Activated CD8-positive, alpha-beta T cell treated with anti-CD3 and anti-CD28 coated beads, Interleukin-2, amount 10 ng/mL, durations not matched to agents 7 days and 5 days (primary cell): ENCODE measurements at places on chromosomes 16 and 17.

DNA sequence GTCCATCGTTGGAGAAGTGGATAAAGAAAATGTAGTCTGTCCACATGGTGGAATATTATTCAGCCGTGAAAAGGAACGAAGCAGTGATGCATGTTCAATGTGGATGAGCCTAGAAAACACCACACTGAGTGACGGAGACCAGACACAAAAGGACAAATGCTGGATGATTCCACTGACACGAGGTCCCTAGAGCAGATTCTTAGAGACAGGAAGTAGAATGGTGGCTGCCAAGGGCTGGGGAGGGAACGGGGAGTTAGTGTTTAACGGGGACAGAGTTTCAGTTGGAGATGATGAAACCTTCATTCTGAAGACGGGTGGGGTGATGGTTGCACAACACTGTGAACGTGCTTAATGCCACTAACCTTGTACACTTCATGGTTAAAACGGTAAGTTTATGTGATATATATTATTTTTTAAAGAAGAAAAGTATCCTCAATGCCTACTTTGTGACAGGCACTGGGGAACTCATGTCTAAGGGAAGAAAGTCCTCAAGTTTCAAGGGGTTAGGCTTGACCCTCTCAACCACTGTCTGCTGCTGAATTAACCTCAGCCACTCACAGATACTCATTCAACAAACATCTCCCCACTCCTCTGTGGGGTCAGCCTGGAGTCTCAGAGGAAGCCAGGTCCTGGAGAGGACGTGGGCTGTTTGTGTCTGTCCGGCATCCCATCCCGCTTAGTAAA is 17.6 kb downstream of the C16orf74 start:
- H3K4me1 ChIP-seq, result peaks cover 25% of the 10 kb centered on the region
- H3K36me3 ChIP-seq, result no peaks in the 10 kb centered on the region
- no peak overlapping the region for H3K4me3 ChIP-seq
- no peak for DNase-seq
- peaks cover 2% of the 10 kb centered on the region for H3K27me3 ChIP-seq

DNA sequence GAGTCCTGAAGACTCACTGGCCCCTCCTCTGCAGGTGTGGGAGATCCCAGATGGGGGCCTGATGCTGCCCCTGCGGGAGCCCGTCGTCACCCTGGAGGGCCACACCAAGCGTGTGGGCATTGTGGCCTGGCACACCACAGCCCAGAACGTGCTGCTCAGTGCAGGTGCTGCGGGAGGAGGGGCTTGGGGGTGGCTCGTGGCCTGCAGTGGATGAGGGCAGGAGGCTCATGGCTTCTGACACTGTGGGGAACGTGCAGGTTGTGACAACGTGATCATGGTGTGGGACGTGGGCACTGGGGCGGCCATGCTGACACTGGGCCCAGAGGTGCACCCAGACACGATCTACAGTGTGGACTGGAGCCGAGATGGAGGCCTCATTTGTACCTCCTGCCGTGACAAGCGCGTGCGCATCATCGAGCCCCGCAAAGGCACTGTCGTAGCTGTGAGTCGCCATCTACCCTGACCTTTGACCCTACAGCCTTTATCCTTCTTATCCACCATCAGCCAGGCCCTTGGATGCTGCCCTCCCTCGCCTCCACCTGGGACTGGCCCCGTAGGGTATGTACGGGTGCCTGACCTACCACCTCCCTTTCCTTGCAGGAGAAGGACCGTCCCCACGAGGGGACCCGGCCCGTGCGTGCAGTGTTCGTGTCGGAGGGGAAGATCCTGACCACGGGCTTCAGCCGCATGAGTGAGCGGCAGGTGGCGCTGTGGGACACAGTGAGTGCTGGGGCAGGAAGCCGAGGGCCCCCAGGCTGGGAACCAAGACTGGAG is 3.6 kb downstream of the CORO1A start:
- H3K27ac ChIP-seq, result peak overlapping the region; percentile 99
- peaks cover 47% of the 10 kb centered on the region for H3K36me3 ChIP-seq
- DNase-seq, result peak; percentile 94
- H3K4me3 ChIP-seq, result peak overlapping the region; percentile 98
- H3K4me1 ChIP-seq, result peaks cover 23% of the 10 kb centered on the region

DNA sequence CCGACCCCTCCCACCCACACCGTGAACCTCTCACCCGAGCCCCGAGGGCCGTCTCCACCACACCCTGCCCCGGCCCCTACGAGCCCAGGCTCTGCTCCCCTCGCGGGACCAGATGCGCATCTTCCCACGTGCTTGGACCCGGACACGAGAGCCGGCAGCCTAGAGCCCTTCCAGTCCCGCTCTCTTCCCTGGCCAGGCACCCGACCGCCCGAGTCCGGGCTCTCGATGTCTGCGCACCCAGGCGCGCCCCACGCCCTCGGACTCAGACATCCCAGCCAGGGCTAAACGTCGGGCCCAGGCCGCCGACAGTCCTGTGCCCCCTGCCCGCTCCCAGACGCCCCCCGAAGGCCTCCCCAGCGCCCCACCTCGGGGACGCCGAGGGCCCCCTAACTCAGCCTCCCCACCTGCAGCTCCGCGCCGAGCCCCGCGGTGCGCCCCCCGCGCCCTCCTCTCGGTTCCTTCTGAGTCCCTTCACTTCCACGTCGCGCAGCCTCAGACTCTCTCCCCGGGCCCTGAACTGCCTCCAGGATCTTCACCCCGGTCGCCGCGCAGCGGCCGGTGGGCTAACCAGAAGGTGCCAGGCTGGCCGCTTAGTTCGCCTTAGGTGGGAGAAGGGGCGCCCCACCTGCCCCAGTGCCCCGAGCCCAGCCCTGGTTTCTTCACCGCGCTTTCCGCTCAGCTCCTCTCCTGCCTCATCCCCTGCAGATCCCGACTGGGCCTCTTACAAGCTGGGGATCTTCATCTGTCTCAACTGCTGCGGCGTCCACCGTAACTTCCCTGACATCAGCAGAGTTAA is 688 bp downstream of the ADAP2 start:
- peaks cover 44% of the 10 kb centered on the region for H3K27me3 ChIP-seq
- H3K27ac ChIP-seq, result no peak overlapping the region
- no peaks in the 10 kb centered on the region for H3K36me3 ChIP-seq
- peaks cover 14% of the 10 kb centered on the region for H3K4me1 ChIP-seq
- H3K4me3 ChIP-seq, result peak overlapping the region; percentile 48

DNA sequence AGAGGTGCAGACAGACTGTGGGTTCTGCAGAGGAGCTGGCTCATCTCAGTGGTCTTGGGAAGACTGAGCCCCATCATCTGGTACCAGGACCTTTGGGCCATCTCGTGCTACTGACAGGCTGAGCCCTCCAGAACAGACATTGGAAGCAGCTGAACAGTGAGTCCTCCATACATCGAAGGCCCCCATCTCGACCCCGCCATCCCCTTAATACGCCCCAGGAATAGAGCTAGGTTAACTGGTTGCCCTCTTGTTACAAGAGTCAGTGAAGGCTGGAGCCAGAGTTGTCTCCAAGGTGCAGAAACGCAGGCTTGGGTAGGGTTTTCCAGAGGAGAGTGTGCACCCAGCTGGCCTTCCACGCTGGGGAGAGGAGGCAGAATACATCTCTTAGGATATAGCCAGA is 76.0 kb downstream of the N4BP1 start:
- no peaks in the 10 kb centered on the region for H3K27me3 ChIP-seq
- no peak overlapping the region for H3K27ac ChIP-seq
- H3K4me1 ChIP-seq, result peaks cover 31% of the 10 kb centered on the region
- H3K36me3 ChIP-seq, result peaks cover 8% of the 10 kb centered on the region
- H3K4me3 ChIP-seq, result no peak overlapping the region
- no peak for DNase-seq

GRCh38 chr17:49633762-49634484 is 44.0 kb downstream of the SPOP start:
- H3K4me3 ChIP-seq, result no peak overlapping the region
- H3K4me1 ChIP-seq, result peaks cover 6% of the 10 kb centered on the region
- no peak overlapping the region for H3K27ac ChIP-seq
- no peak for DNase-seq
- peaks cover 7% of the 10 kb centered on the region for H3K36me3 ChIP-seq

DNA sequence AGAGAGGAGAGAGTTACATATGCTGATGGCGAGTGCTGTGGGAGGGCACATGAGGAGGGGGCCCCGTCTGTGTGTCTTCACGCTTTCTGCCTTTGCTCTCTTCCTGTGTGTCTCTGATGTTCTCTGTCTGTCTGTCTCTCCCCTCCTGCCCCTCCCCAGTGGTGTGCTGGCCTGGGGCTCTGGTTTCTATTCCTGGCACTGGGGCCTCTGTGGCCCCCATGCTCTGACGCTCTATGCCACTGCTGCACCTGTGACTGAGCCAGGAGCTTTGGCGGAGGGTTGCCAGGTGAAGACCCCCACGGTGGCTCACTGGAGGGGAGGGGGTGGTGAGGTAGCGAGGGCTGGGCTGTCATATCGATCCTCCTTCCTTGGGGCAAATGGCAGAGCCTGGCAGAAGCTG is 24.6 kb upstream of the BRD7 start:
- H3K27me3 ChIP-seq, result no peaks in the 10 kb centered on the region
- peaks cover 4% of the 10 kb centered on the region for H3K4me1 ChIP-seq
- no peak for DNase-seq
- H3K36me3 ChIP-seq, result no peaks in the 10 kb centered on the region
- no peak overlapping the region for H3K27ac ChIP-seq
- H3K4me3 ChIP-seq, result no peak overlapping the region
